ENCODE measurements at places on chromosomes 11 and 22.

GRCh38 chr11:134028368-134028920 is 40.4 kb upstream of the JAM3 start:
- DNase-seq: no peak

DNA sequence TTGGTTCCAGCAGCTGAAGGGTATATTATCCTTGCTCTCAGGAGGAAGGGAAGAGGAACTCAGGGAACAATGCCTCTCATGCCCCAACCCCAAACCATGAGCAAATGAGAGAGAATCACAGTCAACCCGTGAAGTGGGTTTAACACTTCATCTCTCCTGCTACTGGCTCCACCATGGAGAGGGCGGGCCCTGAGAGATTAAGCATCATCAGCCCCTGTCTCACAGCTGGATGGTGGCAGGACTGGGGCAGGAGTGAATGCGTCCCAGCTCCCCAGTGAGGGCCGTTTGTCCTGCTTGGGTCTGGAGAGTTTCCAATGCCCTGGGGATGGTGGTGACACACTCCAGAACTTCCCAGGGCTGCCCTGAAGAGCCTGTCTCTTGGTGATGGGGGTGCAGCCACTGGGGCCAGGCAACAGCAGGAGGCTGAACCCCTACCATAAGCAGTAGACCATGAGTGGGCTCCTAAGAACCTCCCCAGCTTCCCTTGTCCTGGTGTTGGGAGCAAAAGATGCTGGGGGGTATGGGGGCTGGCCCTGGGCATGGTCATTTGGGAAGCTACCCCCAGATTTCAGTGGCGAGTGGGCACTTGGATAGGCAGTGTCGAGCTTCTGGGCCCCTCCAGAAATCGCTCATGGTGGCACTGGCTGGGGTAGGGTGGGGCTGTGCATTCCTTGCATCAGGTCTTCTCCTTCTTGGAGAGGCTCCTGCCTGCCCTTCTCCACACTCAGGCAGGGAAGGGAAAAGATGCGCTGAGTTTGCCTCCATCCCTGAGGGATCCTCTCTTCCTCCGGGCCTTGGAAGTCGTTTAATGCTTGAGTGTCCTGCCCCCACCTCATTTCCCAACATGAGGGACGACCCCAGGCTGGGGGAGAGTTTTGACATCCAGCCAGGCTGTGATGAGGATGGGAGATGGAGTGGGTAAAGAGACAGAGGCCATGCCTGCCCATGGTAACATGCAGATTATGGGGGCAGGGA is 157.5 kb downstream of the ST3GAL4 start:
- no peak for DNase-seq

- no peak for DNase-seq
Measured at GRCh38 chr22:36658900-36659299, 44.7 kb downstream of the CACNG2 start.

GRCh38 chr11:90556026-90556425 is 333.2 kb upstream of the CHORDC1 start:
- DNase-seq: no peak

DNA sequence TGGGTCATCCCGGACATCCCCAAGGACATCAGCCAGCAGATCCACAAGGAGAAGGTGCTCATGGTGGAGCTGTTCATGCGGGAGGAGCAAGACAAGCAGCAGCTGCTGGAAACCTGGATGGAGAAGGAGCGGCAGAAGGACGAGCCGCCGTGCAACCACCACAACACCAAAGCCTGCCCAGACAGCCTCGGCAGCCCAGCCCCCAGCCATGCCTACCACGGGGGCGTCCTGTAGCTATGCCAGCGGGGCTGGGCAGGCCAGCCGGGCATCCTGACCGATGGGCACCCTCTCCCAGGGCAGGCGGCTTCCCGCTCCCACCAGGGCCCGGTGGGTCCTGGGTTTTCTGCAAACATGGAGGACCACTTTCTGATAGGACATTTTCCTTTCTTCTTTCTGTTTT is 15.3 kb upstream of the FADD start:
- DNase-seq: no peak

DNA sequence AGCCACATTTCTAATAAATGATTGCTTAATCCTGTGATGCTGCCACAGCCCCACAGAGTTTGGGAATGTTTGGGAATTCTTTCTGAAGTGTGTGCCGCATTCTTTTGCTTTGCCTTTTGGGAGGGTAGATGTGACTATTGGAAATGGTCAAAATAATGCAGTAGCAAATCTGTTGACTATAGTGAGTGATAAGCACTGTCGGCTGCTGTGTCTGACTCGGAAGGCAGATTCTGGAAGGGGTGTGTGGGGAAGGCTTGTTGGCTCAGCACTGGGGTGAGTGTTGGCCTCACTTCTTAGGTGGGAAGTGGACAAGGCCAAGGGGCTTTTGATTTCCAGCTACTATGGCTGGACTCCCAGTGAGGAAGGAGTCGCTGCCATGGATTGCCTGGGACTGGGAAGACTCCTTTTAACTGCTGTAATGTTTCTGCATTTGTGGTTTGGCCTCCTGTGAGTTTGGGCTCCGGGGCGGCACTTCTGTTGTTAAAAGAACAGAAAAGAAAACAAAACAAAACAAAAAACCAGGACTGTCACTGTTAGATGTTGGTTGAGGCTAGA is 20.1 kb downstream of the ZBTB16 start:
- no peak for DNase-seq

DNA sequence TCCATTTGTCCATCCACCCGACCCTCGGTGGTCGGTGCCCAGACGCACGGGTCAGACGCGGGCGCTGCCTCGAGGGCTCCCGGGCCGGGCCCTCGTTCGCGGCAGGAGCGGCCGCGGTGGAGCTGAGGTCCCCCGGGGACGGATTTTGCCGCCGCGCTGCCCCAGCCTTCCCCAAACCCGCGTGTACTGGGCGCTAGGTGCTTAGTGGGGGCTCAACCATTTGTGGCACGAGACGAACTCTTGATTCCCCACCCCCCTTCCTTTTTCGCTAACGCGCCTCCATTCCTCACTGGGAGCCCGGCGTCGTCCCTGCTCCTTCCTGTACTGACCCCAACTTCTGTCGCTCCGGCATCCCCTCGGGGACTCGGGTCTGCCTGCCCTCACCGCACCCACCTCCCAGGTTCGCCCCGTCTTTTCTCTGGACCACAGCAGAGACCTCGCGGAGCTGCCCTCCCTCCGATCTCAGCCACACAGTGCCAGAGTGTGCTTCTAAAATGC is 789 bp upstream of the CBX7 start:
- no peak for DNase-seq

GRCh38 chr11:102117472-102118113 is 7.3 kb downstream of the YAP1 start:
- DNase-seq: no peak

DNA sequence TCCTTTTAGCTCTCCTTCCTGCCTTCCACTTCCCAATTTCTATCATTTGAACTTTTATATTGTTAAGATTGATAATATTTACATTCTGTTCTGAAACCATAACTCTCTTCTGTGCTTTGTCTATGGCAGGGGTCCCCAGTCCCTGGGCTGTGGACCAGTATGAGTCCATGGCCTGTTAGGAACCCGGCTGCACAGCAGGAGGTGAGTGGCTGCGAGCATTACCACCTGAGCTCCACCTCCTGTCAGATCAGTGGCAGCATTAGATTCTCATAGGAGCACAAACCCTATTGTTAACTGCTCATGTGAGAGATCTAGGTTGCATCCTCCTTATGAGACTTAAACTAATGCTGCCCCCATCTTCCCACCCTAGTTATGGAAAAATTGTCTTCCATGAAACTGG is 48.4 kb upstream of the HEPHL1 start:
- no peak for DNase-seq

- no peak for DNase-seq
Measured at GRCh38 chr11:68998390-68998911, 14.6 kb downstream of the MRGPRF start.

Measured in renal cortex interstitium (tissue), 15 donors.